ENCODE measurements at places on chromosomes 13 and 19. TPM values are rescaled to one million over a fixed set of nuclear protein-coding genes. Genes with fewer than 3 reads are reported as not detected.

The LILRB1 gene
- not detected for total RNA-seq

The CNMD gene
- total RNA-seq = not detected

The TMC4 gene
- not detected for total RNA-seq

DNA sequence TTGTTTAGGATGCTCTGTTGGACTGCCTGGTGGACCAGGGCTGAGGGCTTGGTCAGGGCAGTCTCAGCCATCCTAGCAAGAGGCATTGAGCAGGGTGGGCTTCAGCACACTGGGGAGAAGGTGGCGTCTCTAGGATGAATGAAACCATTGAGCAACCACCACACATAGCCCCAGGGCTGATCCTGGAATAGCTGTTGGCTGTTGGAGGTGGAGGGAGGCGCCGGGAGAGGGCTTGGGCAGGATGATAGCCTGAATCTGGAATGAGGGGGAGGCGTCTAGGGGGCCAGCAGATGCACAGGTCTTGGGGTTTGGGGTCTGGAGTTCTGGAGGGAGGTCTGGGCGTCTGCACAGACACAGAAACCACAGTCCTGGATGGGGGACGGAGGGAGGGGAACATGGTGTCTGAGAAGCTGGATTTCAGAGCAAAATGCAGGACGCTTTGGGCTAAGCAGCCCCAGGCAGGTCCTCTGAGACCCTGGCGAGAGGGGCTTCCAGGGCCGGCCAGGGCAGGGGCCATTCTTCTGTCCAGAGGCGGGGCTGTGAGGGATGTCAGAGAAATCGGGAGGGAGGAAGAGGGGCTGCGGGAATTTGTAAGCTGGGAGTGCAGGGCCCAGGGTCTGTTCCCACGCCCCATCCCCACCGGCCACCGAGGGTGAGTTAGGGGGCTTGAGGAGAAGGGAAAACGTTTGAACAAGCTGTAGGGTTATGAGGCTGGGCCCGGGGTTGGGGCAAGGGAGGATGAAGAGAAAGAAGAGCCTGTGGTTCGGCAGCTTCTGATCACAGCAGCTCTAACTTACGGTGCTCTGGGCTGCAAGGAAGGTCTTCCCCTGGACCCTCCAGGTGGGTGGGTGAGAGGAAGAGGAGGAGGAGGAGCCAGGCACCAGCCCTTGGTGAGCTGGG, 5.2 kb downstream of the TRAPPC5 start:
- no peak for DNase-seq

- no peak for DNase-seq
Observed at GRCh38 chr19:32469795-32470194, 64.2 kb downstream of the DPY19L3 start.

DNA sequence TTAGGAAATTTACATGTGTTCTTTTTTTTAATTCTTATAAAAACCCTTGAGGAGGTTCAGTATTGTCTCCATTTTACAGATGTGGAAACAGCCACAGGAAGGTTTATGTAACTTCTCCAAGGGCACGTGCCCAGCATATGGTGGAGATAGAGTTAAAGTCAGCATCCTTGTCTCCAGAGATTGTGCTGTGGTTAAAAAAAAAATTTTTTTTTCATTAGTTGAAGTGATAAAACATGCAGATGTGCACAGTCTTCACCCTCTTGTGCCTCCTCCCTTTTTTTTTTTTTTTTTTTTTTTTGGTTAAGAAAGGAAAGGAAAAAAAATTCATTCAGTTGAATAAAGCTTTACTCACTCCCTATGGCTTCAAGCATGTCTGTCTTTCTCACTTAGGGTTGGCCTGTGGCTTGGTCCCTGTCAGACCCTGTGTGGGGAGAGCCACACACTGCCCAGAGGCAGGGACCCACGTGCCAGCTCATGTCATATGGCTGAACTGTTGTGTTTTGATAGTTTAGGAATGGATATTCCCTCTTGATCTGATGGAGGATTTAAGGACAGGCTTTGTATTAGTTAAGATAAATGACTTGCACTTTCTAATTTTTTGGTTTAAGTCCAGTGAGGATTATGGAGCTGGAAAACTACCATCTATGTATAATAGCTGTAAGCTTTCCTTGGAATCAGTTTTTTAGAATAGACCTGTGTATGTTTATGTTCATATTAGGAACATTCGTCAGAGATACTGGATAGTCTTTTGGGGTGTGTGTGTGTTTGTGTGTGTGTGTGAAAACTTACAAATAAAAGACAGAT, 19.3 kb downstream of the RNASEH2B start:
- no peak for DNase-seq

- DNase-seq = peak; percentile 34
Observed at GRCh38 chr19:10052602-10053360, 33.3 kb upstream of the SHFL start.

- no peak for DNase-seq
Observed at GRCh38 chr19:50512999-50513745, 541 bp downstream of the ASPDH start.

DNA sequence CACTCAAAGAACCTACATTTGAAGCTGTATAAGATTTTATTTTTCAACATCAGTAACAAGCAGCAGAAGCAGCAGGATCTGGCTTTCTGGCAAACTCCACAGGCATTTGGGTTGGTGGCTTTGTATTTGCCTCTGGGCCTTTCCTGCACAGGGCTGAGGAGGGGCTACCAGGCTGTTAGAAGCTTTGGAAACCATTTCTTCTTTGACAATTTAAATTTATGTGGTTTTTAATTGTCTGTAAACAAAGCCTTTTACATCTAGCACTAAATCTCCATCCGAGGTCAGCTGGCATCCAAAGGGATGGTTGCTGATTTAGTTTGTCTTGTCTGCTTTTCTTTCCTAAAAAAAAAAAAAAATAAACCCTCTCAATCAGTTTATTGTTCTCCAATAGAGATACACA, 127.5 kb upstream of the OBI1 start:
- no peak for DNase-seq

DNA sequence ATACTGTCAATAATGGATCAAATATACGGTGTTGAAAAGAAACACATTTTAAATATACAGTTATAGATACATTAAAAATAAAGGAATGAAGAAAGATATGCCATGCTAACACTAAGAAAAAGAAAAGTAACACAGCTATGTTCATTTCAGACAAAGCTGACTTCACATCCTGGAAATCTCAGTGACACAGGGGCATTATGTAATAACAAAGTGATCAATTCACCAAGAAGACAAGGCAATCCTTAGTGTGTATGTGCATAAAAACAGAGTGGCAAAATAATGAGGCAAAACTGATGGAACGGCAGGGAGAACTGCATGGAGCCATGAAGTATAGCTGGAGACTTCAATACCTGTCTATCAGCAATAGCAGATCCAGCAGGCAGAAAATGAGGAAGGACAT, 13.1 kb downstream of the ZNF14 start:
- DNase-seq = no peak

- no peak for DNase-seq
Observed at GRCh38 chr13:74466864-74467263, 332.7 kb upstream of the KLF12 start.

DNA sequence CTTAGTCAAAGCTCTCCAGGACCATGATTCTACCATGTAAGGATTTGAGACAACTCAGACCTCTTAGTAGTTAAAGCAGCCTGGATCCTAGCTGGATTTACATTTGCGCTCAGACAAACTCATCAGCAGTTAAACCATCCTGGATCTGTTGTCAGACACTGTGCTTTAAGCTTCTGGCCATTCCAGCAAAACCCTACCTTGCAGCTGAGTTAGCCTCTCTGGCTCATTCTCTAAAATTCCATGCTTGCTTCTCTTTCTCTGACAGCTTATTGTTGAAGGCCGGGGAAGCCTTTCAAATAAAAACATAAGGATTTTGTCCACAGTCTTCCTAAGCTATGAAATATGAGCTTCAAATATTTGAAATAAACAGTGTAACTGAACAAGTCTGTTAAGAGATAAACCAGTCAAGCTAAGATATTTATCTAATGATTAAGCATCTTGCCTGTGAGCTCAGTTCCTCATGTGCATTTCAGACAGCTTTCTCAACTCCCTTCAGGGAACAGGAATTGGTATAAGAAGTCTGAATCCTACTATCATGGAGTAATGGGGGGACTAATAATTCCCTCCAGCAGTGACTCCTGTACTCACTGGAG, 89.3 kb downstream of the SLAIN1 start:
- no peak for DNase-seq

DNA sequence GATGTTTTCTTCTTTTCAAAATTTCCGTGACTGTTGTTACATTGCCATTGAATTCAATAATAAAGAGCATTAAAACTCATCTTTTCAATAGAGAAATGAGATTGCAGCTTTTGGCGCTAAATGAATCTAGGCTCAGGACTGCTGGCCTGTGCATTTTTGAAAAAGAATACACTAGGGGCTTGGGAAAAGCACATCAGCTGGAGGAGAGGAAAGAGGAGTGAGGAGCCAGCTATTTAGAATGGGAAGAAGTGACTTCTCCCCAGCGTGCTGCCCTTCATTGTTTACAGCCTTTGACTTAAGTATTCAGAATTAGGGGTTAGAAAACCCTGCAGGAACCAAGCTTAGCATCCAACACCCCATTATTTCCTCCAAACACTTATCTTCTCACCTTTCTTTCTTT, 43.3 kb downstream of the TNFSF11 start:
- DNase-seq = no peak

DNA sequence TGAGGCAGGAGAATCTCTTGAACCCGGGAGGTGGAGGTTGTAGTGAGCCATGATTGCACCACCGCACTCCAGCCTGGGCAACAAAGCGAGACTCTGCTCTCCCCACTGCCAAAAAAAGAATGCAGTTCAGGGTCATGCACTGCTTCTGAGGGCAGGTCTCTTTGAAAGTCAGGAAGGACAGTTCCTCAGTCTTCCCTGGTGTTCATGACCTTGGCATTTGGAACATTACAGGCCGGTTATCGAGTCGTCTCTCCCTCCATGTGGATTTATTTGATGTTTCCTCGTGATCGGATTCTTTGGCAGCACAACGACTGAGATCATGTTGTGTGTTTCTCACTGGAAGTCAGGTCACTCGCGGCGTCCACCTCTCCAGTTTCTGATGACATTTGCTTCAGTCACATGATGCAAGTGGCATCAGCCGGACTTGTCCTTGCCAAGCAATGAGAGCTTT, 17.2 kb downstream of the FGF21 start:
- no peak for DNase-seq

GRCh38 chr13:59673286-59673685, 490.4 kb downstream of the DIAPH3 start:
- peak; percentile 12 for DNase-seq

- no peak for DNase-seq
Observed at GRCh38 chr19:43695985-43696704, 19.7 kb upstream of the IRGC start.

GRCh38 chr13:27627380-27627779, 5.7 kb downstream of the POLR1D start:
- DNase-seq = no peak

- DNase-seq = no peak
Observed at GRCh38 chr13:42395086-42395821, 123.3 kb downstream of the AKAP11 start.

DNA sequence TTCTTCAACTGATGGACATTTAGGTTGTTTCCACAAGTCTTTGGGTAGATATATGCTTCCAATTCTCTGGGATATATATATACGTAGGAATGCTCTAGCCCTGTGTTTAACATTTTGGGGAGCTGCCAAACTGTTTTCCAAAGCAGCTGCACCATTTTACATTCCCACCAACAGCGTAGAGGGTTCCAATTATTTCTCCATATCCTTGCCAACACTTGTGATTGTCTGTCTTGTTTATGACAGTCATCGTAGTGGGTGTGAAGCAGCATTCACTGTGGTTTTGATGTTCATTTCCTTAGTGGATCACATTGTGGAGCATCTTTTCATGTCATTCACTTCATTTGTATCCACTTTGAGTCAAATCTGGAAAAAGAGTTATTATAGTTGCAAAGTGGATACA, 4.7 kb upstream of the CBLC start:
- no peak for DNase-seq

GRCh38 chr19:50319156-50319555, 10.0 kb downstream of the KCNC3 start:
- no peak for DNase-seq

- DNase-seq = peak; percentile 93
Observed at GRCh38 chr19:39403331-39404312, 3.0 kb upstream of the ZFP36 start.

DNA sequence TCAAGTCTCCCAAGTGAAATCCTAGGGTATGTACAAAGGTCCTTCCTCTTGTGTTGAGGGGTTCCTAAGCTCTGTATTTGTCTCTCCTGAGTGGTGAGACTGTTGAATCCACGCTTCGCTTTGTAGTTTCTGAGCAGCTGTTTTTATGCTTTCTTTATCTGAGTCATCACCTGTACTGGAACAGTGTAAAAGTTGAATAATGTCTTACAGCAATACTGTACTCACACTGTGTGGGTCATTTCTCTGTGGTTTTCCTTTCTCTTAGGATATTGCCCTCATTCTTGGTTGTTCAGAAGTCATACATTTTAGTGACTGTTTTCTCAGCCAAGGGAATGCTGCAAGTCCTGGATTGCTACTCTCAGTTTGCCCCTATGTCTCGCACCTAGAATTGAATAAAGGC, 1596.6 kb downstream of the SLITRK5 start:
- DNase-seq = no peak

DNA sequence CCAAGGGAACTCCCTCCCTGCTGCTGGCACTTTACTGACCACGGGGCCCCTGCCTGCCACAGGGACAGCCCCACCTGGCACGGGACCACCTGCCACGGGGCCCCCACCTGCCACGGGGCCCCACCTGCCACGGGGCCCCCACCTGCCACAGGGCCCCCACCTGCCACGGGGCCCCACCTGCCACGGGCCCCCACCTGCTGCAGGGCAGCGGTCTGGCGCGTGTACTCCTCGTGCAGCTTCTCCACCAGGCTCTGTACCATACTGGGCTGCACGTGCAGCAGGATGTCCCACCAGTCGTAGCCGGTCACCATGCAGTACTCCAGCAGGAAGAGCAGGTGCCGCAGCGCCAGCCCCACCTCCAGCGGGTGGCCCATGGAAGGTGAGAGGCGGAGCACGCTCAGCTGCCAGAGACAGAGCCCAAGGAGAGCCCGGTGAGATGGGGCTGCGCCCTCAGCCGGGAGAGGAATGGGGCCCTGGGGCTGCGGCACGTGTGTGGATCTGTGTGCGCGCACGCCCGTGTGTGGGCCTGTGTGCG, 16.1 kb downstream of the MED16 start:
- no peak for DNase-seq

DNA sequence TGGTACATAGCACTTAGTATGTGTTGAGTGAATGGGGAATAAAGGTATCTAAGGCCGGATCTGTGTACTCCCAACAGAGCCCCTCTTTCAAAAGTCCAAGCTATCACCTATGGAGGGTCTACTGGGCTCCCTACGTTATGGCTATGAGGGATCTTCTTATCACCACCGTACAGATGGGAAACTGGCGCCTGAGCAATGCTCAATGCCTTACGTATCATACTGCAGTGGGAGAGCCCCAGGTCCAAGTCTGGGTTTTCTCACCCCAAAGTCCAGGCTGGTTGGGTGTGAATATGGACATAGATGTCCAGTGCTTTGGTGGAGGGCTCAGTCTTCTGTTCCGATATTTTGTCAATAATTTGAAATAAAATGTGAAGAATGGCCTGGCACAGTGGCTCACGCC, 13.1 kb upstream of the GGACT start:
- no peak for DNase-seq

- no peak for DNase-seq
Observed at GRCh38 chr19:49594157-49594992, 3.4 kb downstream of the PRR12 start.

Measured in Daoy (cell line).